SK-N-SH (cell line): ENCODE measurements at places on chromosomes 16 and 17. TPM values are rescaled to one million over a fixed set of nuclear protein-coding genes. Genes with fewer than 3 reads are reported as not detected.
A peak's percentile ranks its signal among the peaks of the same experiment; 100 is the strongest.

GRCh38 chr17:31696184-31696602 is 162.9 kb downstream of the COPRS start:
- no peak overlapping the region for H3K4me3 ChIP-seq
- peaks cover 23% of the 10 kb centered on the region for H3K4me1 ChIP-seq
- no peaks in the 10 kb centered on the region for H3K36me3 ChIP-seq
- peak overlapping the region; percentile 84 for H3K27ac ChIP-seq
- DNase-seq, result peak; percentile 90

- no peak overlapping the region for H3K4me3 ChIP-seq
- H3K36me3 ChIP-seq, result no peaks in the 10 kb centered on the region
- no peak overlapping the region for H3K27ac ChIP-seq
- H3K27me3 ChIP-seq, result no peaks in the 10 kb centered on the region
Observed at GRCh38 chr17:55284944-55285339, 20.2 kb downstream of the HLF start.

GRCh38 chr16:19188406-19188805 is 20.4 kb downstream of the SYT17 start:
- no peaks in the 10 kb centered on the region for H3K36me3 ChIP-seq
- H3K4me1 ChIP-seq, result no peaks in the 10 kb centered on the region
- no peaks in the 10 kb centered on the region for H3K27me3 ChIP-seq
- H3K4me3 ChIP-seq, result no peak overlapping the region

GRCh38 chr17:67386965-67387551 is 10.0 kb downstream of the PITPNC1 start:
- DNase-seq, result peak; percentile 86
- no peak overlapping the region for H3K27ac ChIP-seq
- H3K4me1 ChIP-seq, result peaks cover 11% of the 10 kb centered on the region
- H3K27me3 ChIP-seq, result no peaks in the 10 kb centered on the region
- no peak overlapping the region for H3K4me3 ChIP-seq

GRCh38 chr17:7407485-7408251 is at the start of gene NLGN2:
TSS of gene NLGN2 (plus strand) at chr17:7407845. CDS start at chr17:7408256, 411 bp downstream.
- peaks cover 8% of the 10 kb centered on the region for H3K36me3 ChIP-seq
- no peak within 1 kb of the TSS for H3K27ac ChIP-seq
- H3K4me1 ChIP-seq, result peaks cover 4% of the 10 kb centered on the region; the same call in 1 of the 2 replicates
- no peaks in the 10 kb centered on the region for H3K27me3 ChIP-seq

DNA sequence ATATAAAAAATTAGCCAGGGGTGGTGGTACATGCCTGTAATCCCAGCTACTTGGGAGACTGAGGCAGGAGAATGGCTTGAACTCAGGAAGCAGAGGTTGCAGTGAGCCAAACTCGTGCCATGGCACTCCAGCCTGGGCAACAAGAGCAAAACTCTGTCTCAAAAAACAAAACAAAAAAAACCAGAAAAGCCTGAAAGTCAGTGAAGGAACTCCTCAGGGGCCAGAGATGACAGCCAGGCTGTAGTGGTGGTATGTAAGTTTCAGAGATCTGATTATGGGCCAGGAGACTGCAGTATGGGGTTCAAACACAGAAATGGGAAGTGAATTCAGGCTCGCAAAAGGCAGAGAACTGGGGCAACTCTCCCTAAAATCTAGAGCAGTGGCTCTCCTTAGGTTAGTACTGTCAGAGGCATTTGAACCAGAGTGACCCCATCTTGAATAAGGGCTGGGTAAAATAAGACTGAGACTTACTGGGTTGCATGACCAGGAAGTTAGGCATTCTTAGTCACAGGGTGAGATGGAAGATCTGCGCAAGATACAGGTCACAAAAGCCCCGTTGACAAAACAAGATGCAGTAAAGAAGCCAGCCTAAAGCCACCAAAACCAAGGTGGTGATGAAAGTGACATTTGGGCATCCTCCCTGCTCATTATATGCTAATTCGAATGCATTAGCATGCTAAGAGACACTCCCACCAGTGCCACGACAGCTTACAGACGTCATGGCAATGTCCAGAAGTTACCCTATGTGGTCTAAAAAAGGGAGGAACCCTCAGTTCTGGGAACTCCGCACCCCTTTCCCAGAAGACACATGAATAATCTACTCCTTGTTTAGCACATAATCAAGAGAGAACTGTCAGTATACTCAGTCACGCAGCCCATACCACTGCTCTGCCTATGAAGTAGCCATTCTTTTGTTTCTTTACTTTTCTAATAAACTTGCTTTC is 120.2 kb upstream of the XYLT1 start:
- H3K27me3 ChIP-seq, result no peaks in the 10 kb centered on the region
- peaks cover 34% of the 10 kb centered on the region for H3K4me1 ChIP-seq
- no peak overlapping the region for H3K4me3 ChIP-seq
- DNase-seq, result no peak
- H3K27ac ChIP-seq, result peak overlapping the region; percentile 68

GRCh38 chr16:57610611-57611010 is 17.8 kb upstream of the ADGRG1 start:
- H3K27me3 ChIP-seq, result no peaks in the 10 kb centered on the region
- H3K4me3 ChIP-seq, result no peak overlapping the region
- no peak for DNase-seq
- peaks cover 21% of the 10 kb centered on the region; the same call in 1 of the 2 replicates for H3K4me1 ChIP-seq
- no peak overlapping the region for H3K27ac ChIP-seq

- no peak overlapping the region for H3K27ac ChIP-seq
- no peaks in the 10 kb centered on the region for H3K36me3 ChIP-seq
- H3K4me3 ChIP-seq, result no peak overlapping the region
- DNase-seq, result no peak
- no peaks in the 10 kb centered on the region for H3K27me3 ChIP-seq
Observed at GRCh38 chr16:58307583-58308312, 12.9 kb upstream of the PRSS54 start.

GRCh38 chr17:41484920-41485904 is 4.3 kb upstream of the KRT35 start:
- DNase-seq, result no peak
- no peaks in the 10 kb centered on the region for H3K36me3 ChIP-seq
- H3K4me3 ChIP-seq, result no peak overlapping the region
- no peak overlapping the region for H3K27ac ChIP-seq
- peaks cover 14% of the 10 kb centered on the region; the same call in 1 of the 2 replicates for H3K4me1 ChIP-seq

DNA sequence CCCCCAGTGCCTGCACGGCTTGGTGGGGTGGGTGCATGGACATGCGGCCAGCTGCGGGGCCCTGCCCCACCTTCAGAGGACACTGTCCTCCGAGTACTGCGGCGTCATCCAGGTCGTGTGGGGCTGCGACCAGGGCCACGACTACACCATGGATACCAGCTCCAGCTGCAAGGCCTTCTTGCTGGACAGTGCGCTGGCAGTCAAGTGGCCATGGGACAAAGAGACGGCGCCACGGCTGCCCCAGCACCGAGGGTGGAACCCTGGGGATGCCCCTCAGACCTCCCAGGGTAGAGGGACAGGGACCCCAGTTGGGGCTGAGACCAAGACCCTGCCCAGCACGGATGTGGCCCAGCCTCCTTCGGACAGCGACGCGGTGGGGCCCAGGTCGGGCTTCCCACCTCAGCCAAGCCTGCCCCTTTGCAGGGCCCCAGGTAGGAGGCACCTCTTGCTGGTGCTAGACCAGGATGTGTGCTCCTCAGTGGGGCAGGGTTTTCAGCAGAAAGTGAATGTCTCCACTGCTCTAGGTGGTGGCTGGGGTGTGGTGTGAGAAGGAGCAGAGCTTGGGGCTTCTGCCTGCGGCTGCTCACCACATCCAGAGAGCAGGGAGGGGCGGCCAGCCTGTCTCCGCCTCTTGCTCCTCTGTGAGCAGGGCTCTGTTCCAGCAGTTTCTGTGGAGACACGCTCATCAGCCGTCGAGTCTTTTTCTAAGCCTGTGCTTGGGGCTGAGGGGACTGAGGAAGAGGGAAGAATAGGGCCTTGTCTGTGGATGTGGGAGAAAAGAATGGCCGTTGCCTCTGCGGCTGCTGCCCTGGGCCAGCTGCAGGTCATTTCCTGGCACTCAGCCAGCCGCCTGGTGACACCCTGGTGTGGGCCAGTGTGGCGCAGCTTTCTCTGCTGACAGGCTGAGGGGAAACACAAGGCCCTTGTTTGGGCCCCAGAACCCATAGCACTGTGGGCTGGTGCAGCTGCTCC is 2.2 kb downstream of the ZNF276 start:
- DNase-seq, result peak; percentile 54
- H3K27me3 ChIP-seq, result no peaks in the 10 kb centered on the region
- peaks cover 25% of the 10 kb centered on the region; the same call in 1 of the 2 replicates for H3K4me1 ChIP-seq
- peaks cover 24% of the 10 kb centered on the region; the same call in 1 of the 2 replicates for H3K36me3 ChIP-seq

DNA sequence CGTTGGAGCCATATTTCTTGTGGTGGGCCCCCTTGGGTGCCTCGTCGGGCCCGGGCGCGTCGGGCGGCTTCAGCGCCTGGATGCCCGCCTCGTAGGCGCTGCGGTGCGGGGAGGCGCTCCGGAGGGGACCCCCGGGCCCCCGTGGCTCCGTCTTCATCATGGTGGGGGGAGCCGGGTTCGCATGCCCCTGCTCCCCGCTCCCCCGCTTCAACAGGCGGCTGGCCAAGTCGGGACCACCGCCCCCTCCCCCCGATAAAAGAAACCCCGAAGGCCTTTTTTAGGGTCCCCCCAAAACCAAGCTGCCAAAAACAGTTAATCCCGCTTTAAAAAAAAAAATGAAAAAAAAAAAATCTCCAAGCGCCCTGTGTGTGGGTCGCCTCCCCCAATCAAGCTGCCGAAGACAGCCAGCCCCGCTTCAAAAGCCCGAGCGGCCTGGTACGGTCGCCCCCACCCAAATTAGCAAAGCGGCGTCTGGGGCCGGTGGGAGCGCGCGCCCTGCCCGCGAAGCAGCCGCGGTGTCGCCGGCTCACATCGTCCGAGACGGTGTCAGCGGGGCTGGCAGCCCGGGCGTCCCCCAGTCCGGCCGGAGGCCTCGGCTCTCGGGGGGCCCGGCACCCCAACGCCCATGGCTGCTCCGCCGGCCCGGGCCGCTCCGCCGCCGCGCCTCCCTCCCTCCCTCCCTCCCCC is at the start of gene PPP1R9B:
PPP1R9B (minus strand) TSS at position 324 of the 687 bp plus-strand sequence; CDS start at position 160, 164 bp downstream.
- peak within 1 kb of the TSS; percentile 81 for H3K4me3 ChIP-seq
- peak within 1 kb of the TSS; percentile 74 for H3K27ac ChIP-seq
- H3K4me1 ChIP-seq, result peaks cover 38% of the 10 kb centered on the region
- H3K27me3 ChIP-seq, result no peaks in the 10 kb centered on the region
- peaks cover 11% of the 10 kb centered on the region for H3K36me3 ChIP-seq

DNA sequence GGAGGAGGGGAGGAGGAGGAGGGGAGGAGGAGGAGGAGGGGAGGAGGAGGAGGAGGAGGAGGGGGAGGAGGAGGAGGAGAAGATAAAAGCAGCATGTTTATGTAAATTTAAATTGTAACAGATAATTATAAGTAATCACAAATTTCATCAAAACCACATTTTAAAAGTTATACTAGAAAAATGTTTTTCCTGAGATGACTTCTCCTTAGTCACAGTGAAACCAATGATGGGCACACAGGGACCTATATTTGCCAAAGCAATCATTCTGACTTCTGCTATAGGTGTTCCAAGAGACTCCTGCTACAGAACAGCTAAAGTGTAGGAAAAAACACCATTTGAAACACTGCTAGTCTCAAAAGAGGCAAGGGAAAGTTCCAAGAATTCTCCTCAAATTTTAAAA is 66.4 kb downstream of the CEP95 start:
- no peak for DNase-seq
- no peaks in the 10 kb centered on the region for H3K27me3 ChIP-seq

GRCh38 chr17:31565652-31566051 is 174.2 kb downstream of the RAB11FIP4 start:
- H3K27ac ChIP-seq, result peak overlapping the region; percentile 62
- no peaks in the 10 kb centered on the region for H3K27me3 ChIP-seq
- DNase-seq, result no peak
- no peaks in the 10 kb centered on the region; the same call in 1 of the 2 replicates for H3K36me3 ChIP-seq
- peaks cover 27% of the 10 kb centered on the region; the same call in 1 of the 2 replicates for H3K4me1 ChIP-seq

DNA sequence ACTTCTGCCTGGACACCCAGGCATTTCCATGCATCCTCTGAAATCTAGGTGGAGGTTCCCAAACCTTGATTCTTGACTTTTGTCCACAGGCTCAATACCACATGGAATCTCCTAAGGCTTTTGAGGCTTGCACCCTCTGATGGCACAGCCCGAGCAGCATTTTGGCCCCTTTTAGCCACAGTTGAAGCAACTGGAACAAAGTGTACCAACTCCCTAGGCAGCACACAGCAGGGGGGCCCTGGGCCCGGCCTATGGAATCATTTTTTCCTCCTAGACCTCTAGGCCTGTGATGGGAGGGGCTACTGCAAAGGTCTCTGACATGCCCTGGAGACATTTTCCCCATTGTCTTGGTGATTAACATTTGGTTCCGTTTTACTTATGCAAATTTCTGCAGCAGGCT is 32.0 kb downstream of the ABCC1 start:
- no peak overlapping the region for H3K27ac ChIP-seq
- H3K36me3 ChIP-seq, result peaks cover 24% of the 10 kb centered on the region
- no peak overlapping the region for H3K4me3 ChIP-seq

- no peak overlapping the region for H3K27ac ChIP-seq
- DNase-seq, result no peak
- H3K36me3 ChIP-seq, result no peaks in the 10 kb centered on the region
- H3K4me1 ChIP-seq, result peaks cover 20% of the 10 kb centered on the region; the same call in 1 of the 2 replicates
Observed at GRCh38 chr17:6502871-6503509, 53.4 kb downstream of the PITPNM3 start.

DNA sequence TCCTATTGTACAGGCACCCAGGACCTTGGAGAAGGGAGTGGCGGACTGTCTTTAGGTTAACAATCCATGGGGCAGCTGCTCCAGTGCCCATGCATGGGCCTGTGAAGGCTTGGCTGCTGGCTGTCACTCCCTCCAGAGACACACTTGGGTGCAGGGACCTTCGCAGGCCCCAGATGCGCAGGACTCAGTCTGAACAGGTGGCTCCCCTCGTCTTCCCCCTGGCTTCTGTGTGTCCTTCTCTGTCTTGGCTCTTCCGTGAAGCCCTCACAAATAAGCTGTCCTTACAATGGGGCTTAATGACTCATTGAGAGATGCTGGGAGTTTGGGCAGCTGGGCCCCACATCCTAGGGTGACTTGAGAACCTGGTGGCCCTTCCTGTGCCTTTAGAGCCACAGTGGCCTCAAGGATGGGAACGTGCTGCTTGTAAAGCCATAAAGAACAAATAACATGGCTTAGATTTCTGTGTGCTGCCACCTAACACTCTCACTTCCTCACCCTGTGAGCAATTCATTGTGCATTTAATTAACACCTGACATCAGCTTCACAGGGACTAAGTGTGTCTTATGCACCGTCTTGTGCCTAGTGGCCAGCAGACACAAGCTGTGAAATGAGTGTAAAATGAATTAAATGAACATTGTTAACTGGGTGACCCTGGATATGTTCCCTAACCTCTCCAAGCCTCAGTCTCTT is 340.7 kb downstream of the SNX29 start:
- no peak overlapping the region for H3K27ac ChIP-seq
- no peaks in the 10 kb centered on the region for H3K27me3 ChIP-seq
- H3K36me3 ChIP-seq, result no peaks in the 10 kb centered on the region
- DNase-seq, result no peak
- no peak overlapping the region for H3K4me3 ChIP-seq

KCNH6 gene
- 0.15 and 0.18 TPM in 2 replicates for polyA plus RNA-seq

FBXL20 gene
- polyA plus RNA-seq, result 2.2 and 2.7 TPM in 2 replicates

CCL17 gene
- not detected in 2 replicates for polyA plus RNA-seq

OR1A1 gene
- not detected in 2 replicates for polyA plus RNA-seq

USP43 gene
- polyA plus RNA-seq, result 0.05 and 0.07 TPM in 2 replicates

KRTAP9-8 gene
- polyA plus RNA-seq, result not detected in 2 replicates

CHST5 gene
- 0.18 and 0.49 TPM in 2 replicates for polyA plus RNA-seq

ITGAX gene
- polyA plus RNA-seq, result 0.44 and 0.66 TPM in 2 replicates
